ENCODE measurements at places on chromosomes 1 and 21.

GRCh38 chr1:175445646-175446045, 253.1 kb upstream of the KIAA0040 start:
- DNase-seq: no peak

DNA sequence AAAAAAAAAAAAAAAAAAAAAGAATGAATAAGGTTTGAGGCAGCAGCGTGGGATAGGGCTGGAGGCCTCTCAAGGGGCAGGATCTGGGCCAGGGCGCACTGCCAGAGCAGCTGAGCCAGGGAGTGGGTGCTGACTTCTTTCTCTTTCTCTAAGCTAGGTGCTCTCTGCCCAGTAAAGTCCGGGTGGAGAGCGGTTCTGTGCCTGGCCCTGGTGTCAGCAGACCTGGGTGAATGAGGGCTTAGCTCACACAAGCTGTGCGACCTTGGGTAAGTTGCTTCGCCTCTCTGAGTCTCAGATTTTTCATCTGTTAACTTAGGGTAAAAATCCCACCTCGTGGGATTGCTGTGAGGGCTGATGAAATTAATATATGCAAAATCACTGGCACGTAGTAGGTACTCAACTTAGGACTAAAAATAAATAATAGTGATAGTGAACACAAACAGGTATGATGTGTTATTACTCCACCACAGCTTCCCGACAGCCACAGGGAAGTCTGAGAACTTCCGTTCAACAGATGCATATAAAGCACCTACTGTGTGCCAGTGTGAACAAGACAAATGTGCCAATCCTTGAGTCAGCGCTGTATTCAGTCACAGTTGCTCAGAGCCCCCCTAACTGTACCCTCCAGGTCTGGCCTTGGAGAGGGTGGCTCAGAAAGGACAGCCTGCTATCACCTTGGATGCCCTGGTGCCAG, 2.0 kb upstream of the FAM131C start:
- no peak for DNase-seq

- no peak for DNase-seq
Observed at GRCh38 chr1:86068841-86069756, 87.5 kb downstream of the COL24A1 start.

DNA sequence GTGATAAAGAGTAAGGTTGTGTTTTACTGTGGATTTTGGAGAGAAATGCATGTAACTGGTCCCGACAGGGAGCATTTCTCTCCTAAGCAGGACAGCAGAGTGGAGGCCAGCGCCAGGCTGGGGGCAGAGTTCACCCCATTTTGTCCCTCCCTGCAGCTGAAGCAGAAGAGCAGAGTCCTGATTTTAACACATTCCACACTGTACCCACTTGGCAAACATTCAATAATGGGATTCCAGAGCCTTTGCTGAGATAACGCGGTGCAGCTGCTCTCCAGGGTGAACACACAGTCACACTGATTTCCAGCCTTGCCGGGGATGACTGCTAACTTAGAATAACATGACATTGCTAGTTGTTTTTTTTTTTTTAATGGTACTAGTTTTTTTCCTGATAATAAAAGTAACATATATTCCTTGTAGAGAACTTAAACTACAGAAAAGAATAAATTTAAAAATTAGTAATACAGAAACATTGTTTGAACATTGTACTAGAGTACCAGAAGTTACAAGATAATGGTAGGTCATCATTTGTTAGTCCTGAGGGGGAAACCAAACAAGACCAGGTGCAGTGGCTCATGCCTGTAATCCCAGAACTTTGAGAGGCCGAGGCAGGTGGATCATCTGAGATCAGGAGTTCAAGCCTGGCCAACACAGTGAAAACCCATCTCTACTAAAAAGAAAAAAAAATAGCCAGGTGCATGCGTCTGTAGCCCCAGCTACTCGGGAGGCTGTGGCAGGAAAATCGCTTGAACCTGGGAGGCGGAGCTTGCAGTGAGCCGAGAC, 77.2 kb downstream of the SCCPDH start:
- DNase-seq: no peak

- DNase-seq: no peak
Observed at GRCh38 chr1:224647449-224647848, 31.3 kb downstream of the CNIH3 start.

GRCh38 chr1:174837386-174837785, 162.4 kb upstream of the CACYBP start:
- no peak for DNase-seq

DNA sequence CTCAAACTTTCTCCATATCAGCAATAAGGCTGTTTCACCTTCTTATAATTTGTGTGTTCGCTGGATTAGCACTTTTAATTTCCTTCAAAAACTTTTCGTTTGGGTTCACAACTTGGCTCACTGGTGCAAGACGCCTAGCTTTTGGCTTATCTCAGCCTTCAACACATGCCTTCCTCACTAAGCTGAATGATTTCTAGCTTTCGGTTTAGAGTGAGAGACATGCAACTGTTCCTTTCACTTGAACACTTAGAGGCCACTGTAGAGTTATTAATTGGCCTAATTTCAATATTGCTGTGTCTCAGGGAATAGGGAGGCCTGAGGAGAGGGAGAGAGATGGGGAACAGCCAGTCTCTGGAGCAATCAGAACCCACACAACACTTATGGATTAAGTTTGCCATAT, 41.2 kb upstream of the IFNLR1 start:
- DNase-seq: no peak

DNA sequence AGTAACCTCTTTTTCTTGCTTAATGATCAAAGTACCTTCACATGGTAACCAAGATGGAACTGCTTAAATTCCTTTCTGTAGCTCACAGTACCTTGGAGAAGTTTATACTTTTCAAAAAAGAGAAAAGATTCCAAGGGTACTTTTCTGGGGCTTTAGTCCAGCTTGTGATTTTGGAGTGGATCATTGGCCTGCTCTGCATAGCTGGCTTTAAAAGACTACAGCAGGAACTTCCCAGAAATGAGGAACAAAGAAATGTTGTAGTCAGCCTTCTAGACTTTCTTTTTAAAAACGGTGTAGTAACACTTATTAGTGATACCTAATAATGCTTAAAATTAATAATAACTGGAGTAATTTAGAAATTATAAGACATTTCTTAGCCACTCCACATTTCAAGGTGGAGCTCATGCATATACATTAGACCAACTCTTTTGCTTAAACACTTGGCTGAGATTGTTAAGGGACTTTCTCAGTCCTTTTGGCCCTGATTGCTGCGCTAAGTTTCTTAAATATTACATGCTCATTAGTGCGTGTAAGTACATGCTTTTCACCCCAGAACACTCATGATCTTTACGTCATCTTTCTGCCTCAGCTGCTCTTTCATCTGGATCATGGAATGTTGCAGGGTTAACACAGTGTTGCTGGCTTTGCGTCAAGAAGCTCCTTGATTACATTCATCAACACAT, 57.3 kb downstream of the SDCCAG8 start:
- peak; percentile 67 for DNase-seq

DNA sequence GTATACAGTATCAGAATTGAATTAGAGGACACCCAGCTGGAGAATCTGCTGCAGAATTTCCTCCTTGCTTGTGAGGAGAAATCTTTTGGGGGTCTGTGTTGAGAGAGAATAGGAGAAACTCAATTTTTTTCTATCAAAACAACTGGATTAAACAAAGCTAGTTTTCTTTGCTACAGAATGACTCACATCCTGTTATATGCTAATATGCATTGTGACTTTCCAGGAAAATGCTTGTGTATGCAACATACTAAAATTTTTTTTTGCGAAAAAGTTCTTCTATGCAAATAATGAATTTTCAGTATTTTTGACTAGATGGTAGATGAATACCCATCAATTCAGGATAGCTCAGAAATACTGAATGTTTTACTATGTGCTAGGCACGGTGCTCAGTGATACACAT, 2.2 kb downstream of the VAMP4 start:
- no peak for DNase-seq

GRCh38 chr1:232655746-232656085, 25.8 kb upstream of the SIPA1L2 start:
- no peak for DNase-seq

- DNase-seq: no peak
Observed at GRCh38 chr1:236025836-236026235, 39.1 kb downstream of the NID1 start.

- DNase-seq: no peak
Observed at GRCh38 chr1:230231774-230232145, 164.7 kb downstream of the GALNT2 start.

GRCh38 chr21:15850645-15851044, 120.9 kb downstream of the USP25 start:
- DNase-seq: no peak

GRCh38 chr1:102315096-102315495, 318.4 kb upstream of the OLFM3 start:
- no peak for DNase-seq

DNA sequence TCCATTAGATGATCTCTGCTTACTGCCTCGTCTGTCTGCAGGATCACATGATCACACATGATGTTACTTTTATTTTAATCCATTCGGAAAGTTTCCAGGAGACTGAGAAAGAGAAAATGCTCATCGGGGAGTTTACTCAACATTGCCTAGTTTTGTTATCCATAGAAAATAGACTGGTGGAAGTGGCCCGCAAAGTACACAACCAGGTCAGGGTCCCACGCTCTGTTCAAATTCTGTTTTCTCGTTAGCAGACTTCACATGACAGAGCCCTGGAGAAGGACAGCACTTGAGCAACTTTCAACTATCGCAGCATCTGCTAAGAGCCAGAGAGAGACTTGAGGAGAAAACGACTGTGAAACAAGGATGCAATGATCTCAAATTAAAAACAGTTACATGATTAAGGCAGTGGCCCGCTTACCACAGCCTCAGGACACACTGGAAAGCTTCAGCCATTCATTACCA, 44.2 kb downstream of the ADAMTS1 start:
- no peak for DNase-seq

DNA sequence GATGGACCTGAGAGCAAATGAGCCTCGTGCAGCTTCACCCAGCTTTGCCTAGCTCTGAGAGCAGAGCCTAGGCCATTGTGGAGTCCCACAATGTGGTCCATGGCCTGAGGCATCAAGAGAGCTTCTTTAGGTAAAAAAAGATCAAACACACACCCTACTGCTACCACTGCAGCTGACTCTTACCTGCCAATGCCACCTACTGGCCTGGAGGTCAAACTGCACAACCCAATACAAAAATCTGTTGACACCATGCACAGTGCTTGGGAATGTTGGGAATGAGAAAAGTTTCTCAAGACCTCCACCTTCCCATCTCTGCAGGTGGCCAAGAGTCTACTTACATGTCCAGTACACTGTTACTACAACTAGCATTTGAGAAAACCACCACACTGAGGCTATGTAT, 60.6 kb downstream of the UCHL5 start:
- DNase-seq: no peak

DNA sequence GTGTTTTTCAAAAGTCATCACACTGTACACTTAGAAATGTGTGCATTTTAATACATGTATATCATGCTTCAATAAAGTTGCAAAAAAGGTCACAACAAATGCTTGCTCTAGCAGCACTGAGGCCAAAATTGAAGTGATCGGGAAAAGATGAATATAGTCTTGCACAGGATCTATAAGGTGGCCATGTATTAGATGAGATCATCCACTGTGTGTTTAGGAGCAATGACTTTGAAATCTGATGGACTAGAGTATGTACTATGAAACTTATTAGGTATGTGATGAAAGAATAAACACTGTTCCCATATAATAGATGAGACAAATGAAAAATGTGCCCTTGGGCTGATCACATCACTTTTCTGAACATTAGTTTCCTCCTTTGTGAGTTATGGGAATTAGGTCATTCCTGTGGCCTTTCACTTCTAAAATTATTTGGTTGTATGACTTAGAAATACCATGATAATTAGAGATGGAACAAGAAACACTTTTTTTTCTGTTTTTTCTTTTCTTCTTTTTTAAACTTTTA, 984.6 kb downstream of the ADGRL2 start:
- DNase-seq: no peak

DNA sequence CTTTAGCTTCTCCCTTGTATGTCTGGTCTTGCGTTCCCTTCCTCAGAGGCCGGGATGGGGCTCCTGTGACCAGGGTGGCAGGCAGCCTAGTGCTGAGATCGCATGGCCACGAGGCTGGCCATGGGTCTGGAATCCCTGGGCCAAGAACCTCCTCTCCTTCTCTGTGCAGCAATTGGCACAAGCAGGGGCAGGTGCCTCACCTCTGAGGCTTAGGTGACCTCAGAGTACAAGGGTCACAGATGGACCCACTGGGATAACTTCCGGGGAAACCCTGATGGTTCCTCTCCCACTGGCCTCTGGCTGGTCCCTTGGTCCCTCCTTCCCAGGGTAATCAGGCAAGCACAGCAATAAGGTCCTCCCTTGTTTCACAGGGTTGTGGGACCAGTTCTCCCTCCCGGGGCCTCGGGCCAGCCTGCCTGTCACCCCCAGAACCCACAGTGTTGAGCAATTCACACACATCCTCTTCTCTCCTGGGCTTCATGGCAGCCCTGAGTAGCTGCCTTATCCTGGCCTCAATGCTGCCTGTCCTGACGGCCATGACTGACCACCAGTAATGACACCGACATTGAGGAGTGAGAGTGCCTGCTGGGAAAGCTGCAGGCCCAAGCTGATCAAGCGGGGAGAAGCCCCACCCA, 38.6 kb downstream of the BMP8A start:
- DNase-seq: no peak

DNA sequence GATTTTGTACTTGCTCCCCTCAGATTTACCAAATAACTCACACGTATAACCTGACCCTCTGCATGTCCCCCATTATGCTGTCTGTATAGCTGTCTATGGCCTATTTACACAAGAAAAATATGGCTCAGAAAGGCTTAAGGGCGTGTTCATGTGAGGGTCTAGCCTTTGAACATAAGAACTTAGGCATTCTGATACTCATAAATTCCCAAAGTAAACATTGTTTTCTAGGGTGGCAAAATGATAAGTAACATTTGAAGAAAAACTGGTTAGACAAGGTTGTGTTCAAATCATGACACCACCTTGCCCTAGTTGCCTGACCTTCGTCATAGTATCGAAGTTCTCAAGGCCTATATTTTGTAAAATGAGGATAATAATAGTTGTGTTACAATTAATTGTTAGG, 394.6 kb downstream of the LRRIQ3 start:
- DNase-seq: no peak

DNA sequence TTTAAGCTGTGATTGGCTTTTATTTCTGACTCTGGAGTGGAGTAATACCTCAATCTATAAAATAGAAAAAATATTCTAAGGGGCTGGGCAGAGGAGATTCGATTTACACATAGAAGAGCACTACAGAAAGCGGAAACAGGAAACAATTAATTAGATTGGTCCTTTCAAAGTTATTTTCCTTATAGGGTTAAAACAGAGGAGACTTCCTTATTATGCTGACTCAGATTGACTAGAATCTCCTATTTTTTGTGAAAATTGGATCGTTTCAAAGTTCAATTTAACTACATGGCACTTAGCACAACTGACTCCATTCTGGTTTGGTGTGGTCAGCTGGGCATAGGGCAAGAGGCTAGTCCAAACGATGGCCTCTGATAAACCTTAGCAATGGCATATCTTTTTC, 48.3 kb upstream of the NCAM2 start:
- no peak for DNase-seq

GRCh38 chr1:32972814-32973428, 8.3 kb upstream of the RNF19B start:
- DNase-seq: no peak
